Aorta (tissue), 5 donors: ENCODE measurements at places on chromosomes 3 and 15. TPM values are rescaled to one million over a fixed set of nuclear protein-coding genes. Genes with fewer than 3 reads are reported as not detected.

GRCh38 chr3:143124601-143125520, 5.3 kb downstream of the CHST2 start:
- H3K27ac ChIP-seq = no peak overlapping the region
- H3K4me3 ChIP-seq = no peak overlapping the region
- no peak for DNase-seq
- no peaks in the 10 kb centered on the region for H3K4me1 ChIP-seq

GRCh38 chr3:112471596-112472325, 27.5 kb downstream of the BTLA start:
- no peak overlapping the region for H3K4me3 ChIP-seq
- peaks cover 4% of the 10 kb centered on the region for H3K4me1 ChIP-seq
- no peak overlapping the region for H3K27ac ChIP-seq
- no peaks in the 10 kb centered on the region for H3K36me3 ChIP-seq

- no peaks in the 10 kb centered on the region for H3K36me3 ChIP-seq
- no peaks in the 10 kb centered on the region for H3K4me1 ChIP-seq
- H3K4me3 ChIP-seq = no peak overlapping the region
- H3K27me3 ChIP-seq = no peaks in the 10 kb centered on the region
Observed at GRCh38 chr15:69562564-69562963, 109.9 kb downstream of the RPLP1 start.

- no peaks in the 10 kb centered on the region for H3K4me1 ChIP-seq
- no peaks in the 10 kb centered on the region for H3K36me3 ChIP-seq
- H3K4me3 ChIP-seq = no peak overlapping the region
- no peak for DNase-seq
Observed at GRCh38 chr15:99731336-99732123, 1.7 kb downstream of the LYSMD4 start.

DNA sequence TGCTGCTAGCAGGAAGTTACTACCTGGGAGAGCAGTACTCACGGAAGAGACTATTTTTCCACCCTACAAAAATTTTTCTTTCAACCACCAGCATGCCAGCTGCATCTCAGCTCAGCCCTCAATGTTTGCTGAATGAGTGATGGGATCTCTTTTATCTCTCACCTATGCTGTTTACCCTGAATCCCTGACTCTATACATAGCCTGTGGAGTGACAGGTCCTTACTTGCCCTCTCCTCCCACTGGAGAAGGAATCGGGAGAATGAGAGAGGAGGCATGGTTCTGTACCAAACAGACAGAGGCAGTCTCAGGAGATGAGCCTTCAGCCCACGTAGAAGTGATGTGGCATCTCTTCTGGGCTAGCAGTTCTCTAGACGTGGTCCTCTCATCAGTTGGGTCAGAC, 6.7 kb upstream of the DGKG start:
- DNase-seq = no peak
- no peak overlapping the region for H3K27ac ChIP-seq
- no peaks in the 10 kb centered on the region for H3K4me1 ChIP-seq
- no peaks in the 10 kb centered on the region for H3K36me3 ChIP-seq
- H3K27me3 ChIP-seq = no peaks in the 10 kb centered on the region
- no peak overlapping the region for H3K4me3 ChIP-seq

- no peaks in the 10 kb centered on the region for H3K4me1 ChIP-seq
- H3K27ac ChIP-seq = no peak overlapping the region
- H3K36me3 ChIP-seq = no peaks in the 10 kb centered on the region
- no peak for DNase-seq
- no peaks in the 10 kb centered on the region for H3K27me3 ChIP-seq
Observed at GRCh38 chr3:47228088-47228487, 54.5 kb downstream of the KIF9 start.

- no peak for DNase-seq
- no peak overlapping the region for H3K4me3 ChIP-seq
- H3K27me3 ChIP-seq = no peaks in the 10 kb centered on the region
- no peaks in the 10 kb centered on the region for H3K36me3 ChIP-seq
- H3K4me1 ChIP-seq = peaks cover 3% of the 10 kb centered on the region
Observed at GRCh38 chr3:171384101-171384891, 75.9 kb downstream of the TNIK start.

DNA sequence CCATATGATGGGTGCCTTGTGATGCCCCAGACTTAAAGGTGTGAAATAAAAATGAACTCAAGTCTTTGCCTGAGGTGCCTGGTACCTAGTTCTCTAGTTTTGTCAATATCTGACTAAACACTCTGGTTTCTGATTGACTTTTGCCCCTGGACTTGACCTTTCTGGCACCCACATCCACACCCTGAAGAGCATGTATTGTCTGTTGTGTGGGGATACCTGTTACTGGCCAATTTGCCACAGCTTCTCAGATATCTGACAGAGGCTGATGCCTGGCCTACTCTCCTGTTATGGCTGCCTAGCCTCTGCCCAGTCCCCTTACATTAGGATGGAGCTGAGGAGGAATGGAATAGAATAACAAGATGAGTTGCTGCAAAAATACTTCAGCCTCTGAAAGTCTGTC, 3.6 kb downstream of the ZBTB38 start:
- H3K27me3 ChIP-seq = no peaks in the 10 kb centered on the region
- H3K36me3 ChIP-seq = no peaks in the 10 kb centered on the region
- no peak overlapping the region for H3K27ac ChIP-seq

The SLC9C1 gene
- 0.81 TPM for total RNA-seq

DNA sequence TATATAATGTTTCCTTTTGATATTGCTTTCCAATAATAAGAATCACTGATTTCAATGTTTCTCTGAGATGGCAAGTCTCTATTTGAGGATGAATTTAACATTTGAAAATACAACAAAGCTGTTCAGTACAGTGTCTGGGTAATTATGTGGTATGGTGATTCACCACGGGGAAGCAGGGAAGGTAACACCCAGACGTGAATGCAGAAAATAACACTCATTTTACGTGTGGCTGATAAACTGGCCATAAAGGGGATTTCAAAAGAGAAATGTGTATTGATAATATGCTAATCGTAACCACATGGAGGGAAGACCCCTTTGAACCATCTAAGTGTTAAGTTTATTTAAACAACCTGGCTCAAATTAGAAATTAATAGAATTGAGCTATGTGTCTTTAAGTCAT, 344.6 kb downstream of the GRM7 start:
- no peak for DNase-seq
- no peak overlapping the region for H3K27ac ChIP-seq
- no peak overlapping the region for H3K4me3 ChIP-seq
- no peaks in the 10 kb centered on the region for H3K27me3 ChIP-seq
- no peaks in the 10 kb centered on the region for H3K36me3 ChIP-seq

- no peaks in the 10 kb centered on the region for H3K36me3 ChIP-seq
- H3K27me3 ChIP-seq = no peaks in the 10 kb centered on the region
- H3K27ac ChIP-seq = no peak overlapping the region
- no peak overlapping the region for H3K4me3 ChIP-seq
- no peaks in the 10 kb centered on the region for H3K4me1 ChIP-seq
- DNase-seq = no peak
Observed at GRCh38 chr3:108283006-108283405, 13.3 kb upstream of the HHLA2 start.

GRCh38 chr3:109480014-109480413, 142.7 kb upstream of the DPPA4 start:
- no peak overlapping the region for H3K27ac ChIP-seq
- no peaks in the 10 kb centered on the region for H3K27me3 ChIP-seq
- no peaks in the 10 kb centered on the region for H3K4me1 ChIP-seq
- no peak overlapping the region for H3K4me3 ChIP-seq

The SST gene
- total RNA-seq = not detected

- H3K4me3 ChIP-seq = no peak overlapping the region
- no peaks in the 10 kb centered on the region for H3K4me1 ChIP-seq
- no peaks in the 10 kb centered on the region for H3K27me3 ChIP-seq
- H3K27ac ChIP-seq = no peak overlapping the region
- DNase-seq = no peak
Observed at GRCh38 chr15:36079021-36079420, 500.4 kb upstream of the CDIN1 start.

- H3K27ac ChIP-seq = no peak overlapping the region
- no peaks in the 10 kb centered on the region for H3K36me3 ChIP-seq
- no peaks in the 10 kb centered on the region for H3K4me1 ChIP-seq
- H3K4me3 ChIP-seq = no peak overlapping the region
- no peaks in the 10 kb centered on the region for H3K27me3 ChIP-seq
Observed at GRCh38 chr15:62253294-62253693, 88.2 kb upstream of the C2CD4B start.

DNA sequence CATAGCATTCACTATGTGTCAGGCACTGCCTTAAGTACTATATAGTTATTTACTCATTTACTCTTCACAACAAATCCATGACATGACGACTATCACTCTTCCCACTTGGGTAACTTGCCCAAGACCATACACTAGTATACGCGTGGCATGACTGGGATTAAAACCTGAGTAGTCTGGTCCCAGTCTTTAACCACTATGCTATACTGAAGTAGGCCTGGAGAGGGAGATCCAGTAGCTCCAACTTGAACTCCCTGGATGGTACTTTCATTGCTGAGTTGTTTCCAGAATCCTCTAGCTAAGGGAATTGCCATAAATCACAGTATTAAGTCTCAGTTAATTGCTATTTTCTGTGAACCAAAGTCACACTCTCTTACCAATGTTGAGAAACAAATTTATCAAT, 116.2 kb upstream of the LSAMP start:
- no peak overlapping the region for H3K27ac ChIP-seq
- no peaks in the 10 kb centered on the region for H3K36me3 ChIP-seq
- H3K4me3 ChIP-seq = no peak overlapping the region
- H3K27me3 ChIP-seq = no peaks in the 10 kb centered on the region
- DNase-seq = no peak
- H3K4me1 ChIP-seq = no peaks in the 10 kb centered on the region

The RFT1 gene
- total RNA-seq = 16.6 TPM

The CRYGS gene
- total RNA-seq = 7.5 TPM

DNA sequence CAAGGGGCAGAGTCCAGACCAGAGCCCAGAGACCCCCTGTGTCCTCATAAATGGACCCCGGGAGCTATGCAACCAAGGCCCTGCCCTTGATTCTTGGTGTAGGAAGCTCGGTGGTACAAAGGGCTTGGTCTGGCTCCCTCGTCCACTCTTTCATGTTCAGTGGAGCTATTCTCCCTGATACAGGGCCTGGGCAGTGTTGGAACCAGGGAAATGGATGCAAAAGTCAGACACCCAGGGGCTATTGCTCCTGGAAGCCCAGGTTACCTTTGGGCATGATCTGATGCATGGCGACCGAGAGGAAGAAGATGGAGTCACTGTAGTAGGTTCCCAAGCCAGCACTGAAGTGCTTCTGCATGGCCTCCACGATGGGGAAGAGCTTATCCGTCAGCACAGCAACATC, 44.5 kb downstream of the XXYLT1 start:
- no peaks in the 10 kb centered on the region for H3K36me3 ChIP-seq
- no peak overlapping the region for H3K4me3 ChIP-seq
- H3K4me1 ChIP-seq = no peaks in the 10 kb centered on the region
- H3K27me3 ChIP-seq = no peaks in the 10 kb centered on the region
- no peak overlapping the region for H3K27ac ChIP-seq

- H3K27ac ChIP-seq = no peak overlapping the region
- H3K27me3 ChIP-seq = no peaks in the 10 kb centered on the region
- no peak for DNase-seq
- H3K4me1 ChIP-seq = no peaks in the 10 kb centered on the region
- no peaks in the 10 kb centered on the region for H3K36me3 ChIP-seq
- H3K4me3 ChIP-seq = no peak overlapping the region
Observed at GRCh38 chr15:68218847-68219798, 10.4 kb downstream of the CLN6 start.

- H3K27ac ChIP-seq = no peak overlapping the region
- no peaks in the 10 kb centered on the region for H3K36me3 ChIP-seq
- no peak overlapping the region for H3K4me3 ChIP-seq
- H3K4me1 ChIP-seq = no peaks in the 10 kb centered on the region
Observed at GRCh38 chr3:108546692-108547091, 36.3 kb upstream of the MYH15 start.

- no peak overlapping the region for H3K4me3 ChIP-seq
- H3K27ac ChIP-seq = no peak overlapping the region
- peaks cover 1% of the 10 kb centered on the region for H3K4me1 ChIP-seq
- DNase-seq = no peak
Observed at GRCh38 chr3:99114565-99115291, 213.2 kb upstream of the DCBLD2 start.

DNA sequence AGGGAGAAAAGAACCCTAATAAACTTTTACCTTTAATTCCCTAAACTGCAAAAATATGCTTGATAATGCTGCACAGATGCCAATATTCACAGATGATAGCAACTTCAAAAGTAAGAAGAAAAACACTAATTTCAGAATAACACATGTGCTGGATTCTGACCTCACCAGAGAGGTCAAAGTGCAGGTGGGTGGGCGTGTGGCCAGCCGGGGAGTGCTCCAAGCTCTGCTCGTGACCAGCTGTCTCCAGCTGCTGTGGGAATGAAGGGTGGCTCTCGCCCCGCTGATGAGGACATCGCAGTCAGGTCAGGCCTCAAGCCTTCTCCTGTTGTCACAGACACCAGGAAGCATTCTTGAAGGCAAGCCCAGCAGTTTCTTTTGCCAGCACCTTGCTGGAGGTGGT, 57.1 kb downstream of the ADAMTS17 start:
- H3K36me3 ChIP-seq = no peaks in the 10 kb centered on the region
- H3K4me1 ChIP-seq = no peaks in the 10 kb centered on the region
- no peaks in the 10 kb centered on the region for H3K27me3 ChIP-seq
- no peak for DNase-seq
- H3K27ac ChIP-seq = no peak overlapping the region

DNA sequence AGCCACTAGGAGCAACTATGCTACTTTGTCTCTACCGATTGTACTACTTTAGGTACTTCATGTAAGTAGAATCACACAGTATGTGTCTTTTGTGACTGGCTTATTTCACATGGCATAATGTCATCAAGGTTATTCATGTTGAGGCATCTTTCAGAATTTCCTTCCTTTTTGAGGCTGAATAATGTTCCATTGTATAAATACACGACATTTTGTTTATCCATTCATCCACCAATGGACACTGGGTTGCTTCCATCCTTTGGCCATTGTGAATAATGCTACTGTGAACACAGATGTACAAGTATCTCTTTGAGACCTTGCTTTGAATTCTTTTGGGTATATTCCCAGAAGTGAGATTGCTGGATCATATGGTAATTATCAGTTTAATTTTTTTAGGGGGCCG, 29.2 kb downstream of the MYO5A start:
- no peaks in the 10 kb centered on the region for H3K4me1 ChIP-seq
- H3K27ac ChIP-seq = no peak overlapping the region
- no peaks in the 10 kb centered on the region for H3K36me3 ChIP-seq
- H3K27me3 ChIP-seq = no peaks in the 10 kb centered on the region
- no peak overlapping the region for H3K4me3 ChIP-seq

The CYB561D2 gene
- total RNA-seq = 12.2 TPM

DNA sequence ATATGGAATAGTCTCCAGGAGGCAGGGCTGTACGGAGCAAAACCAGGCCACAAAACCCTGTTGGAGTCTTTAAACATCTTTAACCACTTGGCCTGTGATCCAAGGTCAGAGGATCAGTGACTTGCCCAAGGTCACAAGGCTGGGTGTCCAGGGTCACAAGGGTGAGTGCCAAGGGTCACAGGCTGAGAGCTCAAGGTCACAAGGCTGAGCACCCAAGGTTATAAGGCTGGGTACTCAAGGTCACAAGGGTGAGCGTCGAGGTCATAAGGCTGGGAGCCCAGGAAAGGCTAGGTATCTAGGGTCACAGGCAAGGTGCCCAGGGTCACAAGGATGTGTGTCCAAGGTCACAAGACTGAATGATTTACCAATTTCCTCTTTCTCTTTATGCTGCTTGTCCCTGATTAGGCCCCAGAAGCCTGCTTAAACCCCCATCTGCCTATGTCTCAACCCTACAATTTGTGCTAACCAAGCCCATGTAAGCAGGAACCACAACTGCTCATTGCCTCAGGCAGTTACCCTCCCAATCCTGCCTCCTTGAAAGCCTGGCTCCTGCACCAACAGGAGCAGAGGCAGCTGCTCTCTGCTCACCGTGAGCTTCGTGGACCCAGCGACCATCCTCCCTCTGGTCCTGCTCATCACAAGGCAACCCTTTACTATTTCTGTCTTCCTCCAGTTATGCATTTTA, 51.5 kb downstream of the MGLL start:
- no peaks in the 10 kb centered on the region for H3K36me3 ChIP-seq
- H3K27me3 ChIP-seq = no peaks in the 10 kb centered on the region
- DNase-seq = no peak
- no peaks in the 10 kb centered on the region for H3K4me1 ChIP-seq

The MB21D2 gene
- 4.5 TPM for total RNA-seq
